ENCODE measurements at places on chromosomes 1 and 21.
A peak's percentile ranks its signal among the peaks of the same experiment; 100 is the strongest.

GRCh38 chr21:41783476-41784180, 16.8 kb upstream of the RIPK4 start:
- DNase-seq = peak; percentile 94

DNA sequence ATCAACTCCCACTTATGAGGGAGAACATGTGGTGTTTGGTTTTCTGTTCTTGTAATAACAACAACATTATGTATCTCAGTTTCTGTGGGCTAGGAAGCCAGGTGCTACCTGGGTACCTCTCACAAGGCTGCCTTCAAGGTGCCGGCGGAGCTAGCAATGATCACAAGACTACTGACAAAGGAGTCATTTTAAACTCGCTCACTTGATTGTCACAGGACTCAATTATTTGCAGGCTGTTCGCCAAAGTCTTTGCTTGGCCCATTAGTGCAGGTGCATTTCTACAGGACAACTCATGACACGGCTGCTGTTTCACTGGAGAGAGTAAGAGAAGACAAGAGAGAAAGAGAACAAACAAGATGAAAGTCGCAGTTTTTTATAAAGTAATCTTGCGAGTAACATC, 1237.4 kb upstream of the TMPRSS15 start:
- peak; percentile 1 for DNase-seq

DNA sequence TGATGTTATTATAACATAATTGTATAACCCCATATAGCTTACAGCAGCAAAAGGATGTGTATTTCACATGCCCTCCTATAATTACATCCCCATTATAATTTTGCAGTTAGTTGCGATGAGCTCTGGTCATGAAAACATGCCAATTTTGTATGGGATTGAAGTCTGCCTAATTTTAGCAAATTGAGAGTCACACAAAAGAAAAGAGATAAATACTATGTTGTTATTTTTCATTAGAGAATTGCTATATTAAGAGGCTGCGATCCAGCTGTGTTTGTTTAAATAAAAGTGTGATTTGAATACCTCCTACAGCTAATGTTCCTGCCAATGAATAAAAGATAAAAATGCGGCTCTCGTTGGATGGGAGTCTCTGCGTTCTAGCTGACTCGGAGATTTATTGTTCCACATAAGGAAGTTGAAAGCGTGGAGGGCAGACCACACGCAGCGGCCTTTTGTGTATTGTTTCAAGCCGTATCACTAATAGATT, 461.0 kb upstream of the NFIA start:
- DNase-seq = peak; percentile 88

- no peak for DNase-seq
Observed at GRCh38 chr1:169945181-169945580, 51.5 kb upstream of the SCYL3 start.

GRCh38 chr1:232179896-232180778, 449.8 kb downstream of the SIPA1L2 start:
- DNase-seq = peak; percentile 14

DNA sequence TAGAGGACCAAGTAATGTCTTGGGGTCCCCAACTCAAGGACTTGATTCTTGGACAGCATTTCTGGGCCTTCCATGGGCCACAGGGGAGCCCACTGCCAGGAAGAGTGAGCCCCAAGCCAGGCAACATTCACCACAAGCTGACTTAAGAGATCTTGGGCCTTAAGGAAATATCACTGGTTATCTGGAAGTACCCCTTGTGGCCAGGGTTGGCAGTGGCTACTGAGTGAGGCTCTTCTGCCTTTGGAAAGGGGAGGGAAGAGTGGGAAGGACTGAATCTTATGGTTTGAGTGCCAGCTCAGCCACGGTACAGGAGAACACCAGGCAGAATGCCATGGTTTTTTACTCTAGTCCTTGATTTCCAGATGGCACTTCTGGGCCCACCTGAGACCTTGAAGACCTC, 228.9 kb upstream of the RGS18 start:
- no peak for DNase-seq

DNA sequence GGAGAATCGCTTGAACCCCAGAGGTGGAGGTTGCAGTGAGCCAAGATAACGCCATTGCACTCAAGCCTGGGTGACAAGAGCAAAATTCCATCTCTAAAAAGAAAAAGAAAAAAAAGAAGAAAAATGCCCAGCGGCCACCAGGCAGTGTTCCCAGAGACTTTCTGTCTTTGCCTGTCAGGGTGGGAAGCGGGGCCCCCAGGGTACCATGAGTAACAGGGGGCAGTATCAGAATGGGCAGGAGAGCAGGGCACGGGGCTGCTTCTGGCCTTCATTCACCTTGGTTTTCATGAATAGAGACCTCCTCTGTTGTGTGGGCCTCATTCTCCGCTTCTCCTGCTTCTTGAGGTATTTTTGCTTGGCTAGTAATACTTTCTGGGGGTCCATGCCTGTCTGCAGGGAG, 20.4 kb downstream of the SLC26A9 start:
- no peak for DNase-seq

DNA sequence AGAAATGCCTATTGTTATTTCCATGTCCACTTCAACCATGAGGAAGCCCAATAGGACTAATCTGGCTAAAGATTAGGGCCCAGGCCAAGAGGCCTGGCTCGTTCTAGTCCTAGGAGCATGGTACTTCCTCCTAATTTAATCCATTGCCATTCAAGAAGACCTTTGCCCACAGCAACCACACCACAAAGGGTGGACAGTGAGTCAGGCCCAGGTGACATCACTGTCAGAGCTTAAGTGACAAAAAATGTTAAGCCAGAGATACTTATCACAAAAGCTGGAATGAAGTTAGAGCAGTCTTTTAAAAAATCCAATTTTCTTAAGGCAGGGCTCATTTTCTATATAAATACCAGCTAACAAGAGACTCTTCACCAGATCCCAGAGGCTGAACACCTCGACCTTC, at the start of gene SPRR3:
Gene SPRR3 (plus strand): TSS at position 368 of the 400 bp plus-strand sequence. CDS start 1,272 bp downstream, outside the sequence.
- DNase-seq = no peak

- DNase-seq = no peak
Observed at GRCh38 chr1:55049914-55050278, 10.5 kb downstream of the PCSK9 start.

- DNase-seq = peak; percentile 71
Observed at GRCh38 chr21:42443181-42443785, 39.6 kb downstream of the UBASH3A start.

- no peak for DNase-seq
Observed at GRCh38 chr1:83698644-83699043, 300.3 kb downstream of the TTLL7 start.

GRCh38 chr1:175211656-175212055, 19.1 kb upstream of the KIAA0040 start:
- no peak for DNase-seq

DNA sequence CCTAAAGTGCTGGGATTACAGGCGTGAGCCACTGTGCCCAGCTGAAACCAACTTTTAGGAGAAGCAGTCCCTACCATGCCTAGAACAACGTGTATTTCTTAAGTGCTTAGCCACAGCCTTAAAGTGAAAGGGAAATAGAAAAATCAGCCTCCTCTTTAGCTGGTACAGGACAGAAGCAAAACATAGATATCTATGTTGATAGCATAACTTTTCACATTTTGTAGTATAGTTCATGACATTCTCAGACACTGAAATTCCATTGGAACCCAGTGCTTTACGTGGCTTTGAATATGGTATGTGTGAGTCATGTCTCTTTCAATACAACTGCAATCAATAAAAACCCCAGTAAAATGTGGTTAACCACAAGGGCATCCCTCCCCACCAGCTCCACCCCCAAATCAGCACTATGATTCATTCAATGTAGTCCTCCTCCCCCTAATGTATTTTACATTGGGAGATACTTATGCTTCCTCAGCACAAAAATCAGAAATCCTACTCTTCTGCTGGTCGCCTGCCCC, 32.1 kb downstream of the TGFB2 start:
- no peak for DNase-seq

DNA sequence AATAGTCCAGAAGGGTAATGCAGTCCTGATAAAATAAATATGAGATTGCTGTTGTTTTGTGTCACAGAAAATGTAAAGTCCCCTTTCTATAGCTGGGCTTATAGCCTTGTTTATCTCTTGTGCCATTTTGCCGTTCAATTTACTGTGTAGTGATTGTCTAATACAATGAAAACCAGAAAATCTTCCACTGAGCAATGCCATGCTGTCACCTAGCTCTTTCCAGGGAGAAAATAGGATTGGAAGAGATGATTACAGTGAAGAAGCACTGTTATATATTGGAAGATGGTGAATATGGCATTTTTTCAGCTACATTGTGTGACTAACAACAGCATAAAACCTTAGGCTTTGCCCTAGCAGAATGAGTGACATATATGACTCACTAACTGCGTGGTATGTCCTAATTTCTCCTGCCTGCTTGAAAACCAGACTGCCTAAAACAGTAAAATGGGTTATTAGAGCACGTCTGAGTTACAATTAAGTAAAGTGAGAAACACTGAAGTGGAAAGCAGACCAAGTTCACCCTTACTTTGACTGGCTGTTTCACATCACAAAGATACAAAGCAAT, 332.4 kb upstream of the ZP4 start:
- no peak for DNase-seq

GRCh38 chr1:212225416-212225815, 59.8 kb upstream of the PPP2R5A start:
- DNase-seq = no peak

GRCh38 chr1:199691540-199691939, 336.0 kb upstream of the NR5A2 start:
- peak; percentile 1 for DNase-seq

- no peak for DNase-seq
Observed at GRCh38 chr1:233238884-233239431, 56.6 kb downstream of the PCNX2 start.

GRCh38 chr1:64701071-64701470, 43.8 kb upstream of the RAVER2 start:
- no peak for DNase-seq

DNA sequence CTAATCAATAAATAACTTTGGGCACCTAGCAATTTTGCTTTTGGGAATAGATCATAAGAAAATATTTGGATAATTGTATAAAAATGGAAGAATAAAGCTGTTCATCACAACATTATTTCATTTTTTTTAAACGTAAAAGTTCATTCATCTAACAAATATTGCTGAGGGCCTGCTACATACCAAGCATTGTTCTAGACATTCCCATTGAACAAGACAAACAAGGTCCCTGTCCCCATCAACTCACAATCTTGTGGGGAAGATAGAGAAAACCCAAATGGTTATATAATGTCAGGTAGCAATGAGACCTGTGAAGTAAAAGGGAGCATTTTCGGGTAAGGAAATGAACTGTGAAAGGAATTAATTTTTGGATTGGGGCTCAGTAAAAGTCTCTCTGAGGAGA, 54.0 kb upstream of the BEND5 start:
- DNase-seq = no peak

DNA sequence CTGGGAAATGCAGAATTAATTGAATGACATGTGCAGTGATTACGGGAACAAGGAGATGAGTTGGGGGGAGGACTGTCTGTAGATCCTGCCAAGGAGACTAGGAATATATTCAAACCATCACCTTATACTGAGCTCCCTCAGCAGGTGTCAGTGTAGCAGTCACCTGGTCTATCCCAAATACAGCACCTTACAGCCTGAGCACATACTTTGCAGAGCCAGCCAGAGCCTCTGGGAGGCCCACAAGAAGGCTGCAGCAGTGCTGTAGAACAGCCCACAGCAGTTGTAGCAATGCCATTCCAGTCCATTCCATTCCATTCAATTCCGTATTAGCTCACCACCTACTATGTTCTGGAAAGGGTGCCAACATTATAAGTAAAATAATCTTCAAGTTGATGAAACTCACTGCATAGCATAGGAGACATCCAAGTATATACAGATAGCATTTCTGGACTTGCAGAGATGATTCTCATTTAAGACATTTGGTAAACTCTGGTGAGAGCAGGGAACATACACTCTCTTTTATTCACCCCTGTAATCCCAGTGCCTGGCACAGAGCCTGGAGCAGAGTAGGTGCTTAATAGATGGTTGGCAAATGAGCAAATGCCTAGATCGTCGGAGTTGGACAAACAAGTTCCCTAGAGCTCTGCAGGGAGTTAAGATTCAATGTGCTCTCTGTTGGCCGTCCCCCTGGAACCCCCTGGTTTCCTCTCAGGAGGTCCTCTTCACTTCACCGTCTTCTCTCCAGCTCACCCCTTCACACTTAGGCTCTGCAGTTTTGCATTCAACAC, 44.7 kb downstream of the KCNC4 start:
- DNase-seq = no peak

DNA sequence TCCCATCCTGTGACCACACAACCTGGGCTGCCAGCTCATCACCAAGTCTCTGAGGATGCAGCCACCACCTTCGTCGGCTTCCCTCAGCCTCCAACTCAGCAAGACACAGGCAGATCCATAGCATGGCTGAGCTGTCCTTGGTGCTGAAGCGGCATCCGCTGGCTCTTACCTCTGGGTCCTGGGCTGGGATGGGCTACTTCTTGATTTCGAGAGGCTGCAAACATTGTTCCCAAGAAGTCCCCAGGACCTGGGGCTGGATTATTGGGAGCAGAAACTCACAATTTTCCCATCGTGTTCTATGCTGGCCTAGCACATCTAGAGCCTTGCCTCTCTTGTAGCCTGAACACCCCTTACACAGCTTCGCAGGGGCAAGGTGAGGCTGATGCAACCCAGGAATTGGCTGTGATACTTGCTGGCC, 24.9 kb upstream of the C1QA start:
- no peak for DNase-seq

DNA sequence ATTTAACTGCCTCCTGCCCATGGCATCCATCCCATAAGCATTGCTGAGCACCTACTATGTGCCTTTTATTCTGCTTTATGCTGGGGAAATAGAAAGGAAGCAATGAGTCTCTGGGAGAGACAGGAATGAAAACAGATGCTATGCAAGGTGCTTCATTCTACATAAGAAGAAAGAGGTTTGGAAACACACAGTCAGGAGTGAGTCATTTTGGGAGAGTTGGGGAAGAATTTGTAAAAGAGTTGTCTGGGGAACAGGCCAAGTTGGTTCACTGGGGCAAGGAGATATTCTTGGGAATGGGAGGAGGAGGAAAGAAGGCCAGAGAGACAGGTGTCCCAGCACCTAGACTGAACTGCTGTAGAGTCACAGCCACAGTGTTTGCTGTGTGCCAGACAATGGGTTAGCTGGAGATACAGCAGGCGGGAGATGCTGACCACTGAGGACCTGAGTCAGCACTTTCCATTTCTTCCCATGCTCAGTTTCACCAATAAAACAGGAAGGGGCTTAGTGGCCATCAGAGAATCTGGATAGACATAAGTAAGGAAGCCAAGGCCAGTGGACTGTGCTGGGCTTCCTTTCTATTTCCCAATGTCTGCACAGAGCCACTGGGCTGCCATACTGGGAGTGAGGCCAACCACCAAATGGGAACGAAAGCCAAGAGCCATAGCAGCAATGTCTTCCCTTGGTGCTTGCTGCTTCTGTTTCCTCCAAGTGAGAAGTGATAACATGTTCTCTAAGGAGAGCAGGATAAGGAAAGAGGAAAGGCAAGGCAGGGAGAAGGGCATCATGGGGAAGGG, 187.7 kb upstream of the USP24 start:
- DNase-seq = no peak

DNA sequence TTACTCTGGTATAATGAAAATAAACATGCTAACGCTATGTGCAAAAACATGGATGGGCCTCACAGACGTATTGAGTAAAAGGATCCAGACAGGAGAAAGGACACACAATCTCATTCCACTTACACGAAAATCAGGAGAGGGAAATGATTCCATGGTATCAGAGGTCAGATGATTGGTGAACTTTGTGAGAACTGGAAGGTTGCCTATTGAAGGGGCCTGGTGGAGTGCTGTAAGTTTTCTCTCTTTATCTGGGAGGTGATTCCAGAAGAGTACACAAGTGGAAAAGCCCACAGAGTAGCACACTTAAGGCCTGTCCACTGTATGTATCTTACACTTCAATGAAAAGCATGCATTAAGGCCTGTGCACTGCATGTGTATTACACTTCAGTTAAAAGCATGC, 9.6 kb downstream of the GSTM2 start:
- no peak for DNase-seq
